ENCODE measurements at places on chromosomes 1 and 21.

GRCh38 chr1:21115098-21115760 lies 61.5 kb downstream of the EIF4G3 start:
- DNase-seq: no peak

DNA sequence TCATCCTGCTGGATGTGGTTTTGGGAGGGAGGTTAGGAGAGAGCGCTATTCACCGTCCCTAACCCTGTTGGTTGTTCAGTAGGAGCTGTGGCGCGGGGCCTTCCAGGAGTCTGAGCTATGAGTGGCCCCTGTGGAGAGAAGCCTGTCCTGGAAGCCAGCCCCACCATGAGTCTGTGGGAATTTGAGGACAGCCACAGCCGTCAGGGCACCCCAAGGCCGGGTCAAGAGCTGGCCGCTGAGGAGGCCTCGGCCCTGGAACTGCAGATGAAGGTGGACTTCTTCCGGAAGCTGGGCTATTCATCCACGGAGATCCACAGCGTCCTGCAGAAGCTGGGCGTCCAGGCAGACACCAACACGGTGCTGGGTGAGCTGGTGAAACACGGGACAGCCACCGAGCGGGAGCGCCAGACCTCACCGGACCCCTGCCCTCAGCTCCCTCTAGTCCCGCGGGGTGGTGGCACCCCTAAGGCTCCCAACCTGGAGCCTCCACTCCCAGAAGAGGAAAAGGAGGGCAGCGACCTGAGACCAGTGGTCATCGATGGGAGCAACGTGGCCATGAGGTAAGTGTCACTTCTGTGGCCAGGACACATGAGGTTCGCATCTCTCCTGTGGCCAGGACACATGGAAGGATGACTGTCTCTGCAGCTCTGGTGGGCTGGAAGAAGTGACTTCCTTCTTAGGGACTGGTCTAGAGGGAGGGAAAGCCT lies 1.2 kb downstream of the ZC3H12A start:
- no peak for DNase-seq

- no peak for DNase-seq
Measured at GRCh38 chr1:42172381-42173133, 8.0 kb upstream of the GUCA2A start.

- DNase-seq: peak; percentile 61
Measured at GRCh38 chr1:201019321-201019977, 4.1 kb downstream of the KIF21B start.

GRCh38 chr1:116111524-116112021 lies 374 bp downstream of the MAB21L3 start:
- no peak for DNase-seq

DNA sequence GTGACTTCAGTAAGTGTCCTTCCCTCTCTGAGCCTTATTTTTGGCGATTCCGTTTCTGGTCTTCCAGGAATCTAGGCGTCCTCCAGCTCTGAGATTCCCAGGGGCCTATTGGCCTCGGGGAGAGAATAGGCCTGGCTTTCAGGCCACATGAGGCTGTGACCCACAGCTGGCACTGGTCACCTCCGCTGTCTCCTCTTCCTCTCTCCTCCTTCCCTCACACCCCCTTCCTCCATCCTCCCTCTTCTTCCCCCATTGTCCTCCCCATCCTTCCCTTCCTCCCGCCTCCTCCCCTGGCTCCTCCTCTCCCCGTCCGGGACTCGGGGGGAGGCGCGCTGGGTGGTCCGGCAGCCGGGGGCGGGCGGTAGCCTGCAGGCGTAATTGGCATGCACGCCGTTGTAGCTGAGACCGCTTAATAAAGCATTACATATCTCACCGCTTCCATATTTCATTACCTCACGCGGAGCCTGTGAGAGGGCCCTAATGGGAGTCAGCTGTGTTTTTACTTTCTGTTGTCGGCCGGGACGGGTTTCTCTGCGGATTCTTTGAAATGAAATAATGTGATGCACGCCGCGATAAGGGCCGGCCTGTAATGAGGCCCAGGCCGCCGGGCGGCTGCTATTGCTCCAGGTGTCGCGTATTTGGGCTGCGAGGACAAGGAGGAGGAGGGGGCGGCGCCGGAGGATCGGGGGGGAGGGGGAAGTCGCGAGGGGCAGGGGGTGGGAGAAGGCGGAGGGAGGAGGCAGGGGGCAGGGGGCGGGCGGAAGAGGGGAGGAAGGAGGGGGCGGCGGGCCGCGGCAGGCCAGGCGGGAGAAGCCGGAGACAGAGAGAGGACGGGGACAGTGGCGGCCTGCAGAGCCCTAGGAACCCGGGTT lies 95.3 kb downstream of the FOXD2 start:
- DNase-seq: no peak

DNA sequence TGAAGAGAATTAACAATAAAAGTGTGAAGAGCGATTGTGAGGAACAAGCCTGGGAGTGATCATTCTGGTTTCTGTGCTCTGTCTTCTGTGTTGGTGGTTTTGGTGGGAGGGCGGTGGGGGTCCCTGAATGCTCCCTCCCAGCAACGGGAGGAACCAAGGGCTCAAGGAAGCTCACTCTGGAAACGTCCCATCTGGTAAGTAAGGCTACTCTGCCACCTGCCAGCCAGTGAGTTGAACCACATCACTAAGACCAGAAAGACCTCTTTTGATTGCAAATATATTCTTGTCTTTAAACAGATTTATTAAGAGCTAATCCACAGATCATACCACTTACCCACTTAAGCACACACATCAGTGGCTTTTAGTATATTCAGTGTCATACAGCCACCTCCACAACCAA lies 125.0 kb downstream of the PRDM2 start:
- DNase-seq: no peak

GRCh38 chr1:110038271-110038670 lies 3.8 kb downstream of the STRIP1 start:
- no peak for DNase-seq

GRCh38 chr1:60034999-60035398 lies 38.6 kb downstream of the C1orf87 start:
- DNase-seq: no peak

DNA sequence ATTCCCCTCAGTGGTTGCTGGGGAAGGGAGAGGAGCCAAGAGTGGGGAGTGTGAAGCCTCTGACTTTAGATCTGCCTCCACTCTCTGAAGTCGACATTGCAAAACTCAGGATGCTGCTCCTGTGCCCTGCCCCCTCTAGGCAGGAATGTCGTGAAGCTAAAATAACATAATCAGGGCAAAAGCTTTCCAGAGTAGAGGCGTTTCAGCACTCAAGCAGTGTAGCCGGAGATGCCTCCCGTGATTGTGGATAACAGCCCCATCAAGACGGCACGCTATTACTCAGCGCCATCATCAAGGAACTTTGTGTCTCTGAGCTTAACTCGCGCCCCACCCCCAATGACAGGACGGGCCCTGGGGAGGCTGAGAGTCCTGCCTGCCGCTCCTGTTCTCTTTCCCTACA lies 60.0 kb downstream of the FBXO2 start:
- DNase-seq: no peak

DNA sequence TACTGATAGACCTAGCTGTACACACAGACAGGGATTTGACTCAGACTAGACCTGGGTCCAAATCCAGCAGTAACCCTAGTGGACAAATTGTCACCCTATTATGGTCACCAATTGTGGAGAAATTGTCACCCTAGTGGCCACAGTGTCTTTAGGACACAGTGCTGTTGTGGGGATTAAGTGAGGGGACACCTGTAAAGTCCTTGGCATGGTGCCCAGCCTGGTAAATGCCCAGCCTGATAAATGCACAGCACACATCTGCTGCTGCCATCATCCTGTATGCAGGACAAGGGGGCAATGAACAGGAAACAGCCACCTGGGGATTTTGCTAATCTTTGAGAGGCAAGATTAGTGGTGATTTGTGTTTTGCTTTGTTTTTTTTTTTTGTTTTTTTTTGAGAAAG lies 2.3 kb downstream of the TMEM61 start:
- DNase-seq: no peak

DNA sequence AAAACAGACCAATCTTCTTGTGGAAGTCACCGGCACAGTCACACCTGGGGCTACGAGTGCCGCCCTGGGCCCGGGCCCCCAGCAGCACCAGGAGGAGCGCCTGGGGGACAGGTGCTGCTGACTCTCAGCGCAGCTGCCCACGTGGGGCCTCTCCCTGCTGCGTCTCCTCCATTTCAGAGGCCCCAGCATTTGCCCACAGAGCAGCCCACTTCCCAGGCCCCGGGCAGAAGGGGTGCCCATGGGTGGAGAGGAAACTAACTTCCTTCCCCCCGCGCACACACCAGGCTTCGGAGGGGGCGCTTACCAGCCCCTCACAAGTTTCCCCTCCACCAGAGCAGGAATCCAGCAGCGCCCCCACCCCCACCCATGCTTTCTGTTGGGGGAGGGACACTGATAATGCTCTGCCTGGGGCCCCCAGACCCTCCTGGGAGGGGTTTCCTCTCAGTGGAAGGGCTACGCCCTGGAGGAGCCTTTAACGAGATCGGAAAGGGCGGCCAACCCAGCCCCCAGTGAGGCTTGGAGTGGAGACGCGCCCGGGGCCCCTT lies 440 bp downstream of the TNFRSF25 start:
- DNase-seq: no peak

DNA sequence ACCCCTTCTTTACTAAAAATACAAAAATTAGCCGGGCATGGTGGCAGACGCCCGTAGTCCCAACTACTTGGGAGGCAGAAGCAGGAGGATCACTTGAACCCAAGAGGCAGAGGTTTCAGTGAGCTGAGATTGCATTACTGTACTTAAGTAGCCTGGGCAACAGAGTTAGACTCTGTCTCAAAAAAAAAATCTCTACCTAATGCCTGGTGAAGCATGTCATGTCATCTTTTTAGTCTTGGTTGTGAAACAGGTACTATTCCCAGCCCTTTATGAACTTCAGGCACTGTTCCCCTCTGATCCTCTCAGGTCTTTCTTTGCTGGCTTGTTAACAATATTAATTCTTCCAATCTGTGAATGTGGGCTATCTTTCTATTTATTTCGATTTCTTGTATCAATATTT lies 22.1 kb downstream of the PRRC2C start:
- DNase-seq: no peak

- DNase-seq: no peak
Measured at GRCh38 chr1:229412056-229412455, 21.8 kb downstream of the ACTA1 start.

DNA sequence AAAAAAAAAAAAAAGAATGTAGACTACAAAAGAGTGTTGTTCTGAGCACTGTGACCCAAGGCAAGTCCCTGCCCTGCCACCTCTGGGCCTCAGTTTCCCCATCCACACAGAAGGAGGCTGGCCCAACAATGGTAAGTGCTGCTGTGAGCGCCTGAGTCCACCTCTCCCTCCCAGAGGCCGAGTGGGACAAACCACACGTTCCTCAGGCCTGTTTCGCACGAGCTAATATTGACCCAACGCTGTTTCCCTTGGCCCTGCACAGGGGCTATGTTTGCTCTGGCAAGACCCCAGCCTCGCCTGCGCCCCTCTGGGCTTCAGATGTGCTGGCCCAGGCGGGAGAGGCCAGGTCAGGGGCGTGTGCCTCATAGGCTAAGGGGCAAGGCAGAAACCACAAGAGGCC lies 12.6 kb upstream of the LAPTM5 start:
- DNase-seq: no peak

DNA sequence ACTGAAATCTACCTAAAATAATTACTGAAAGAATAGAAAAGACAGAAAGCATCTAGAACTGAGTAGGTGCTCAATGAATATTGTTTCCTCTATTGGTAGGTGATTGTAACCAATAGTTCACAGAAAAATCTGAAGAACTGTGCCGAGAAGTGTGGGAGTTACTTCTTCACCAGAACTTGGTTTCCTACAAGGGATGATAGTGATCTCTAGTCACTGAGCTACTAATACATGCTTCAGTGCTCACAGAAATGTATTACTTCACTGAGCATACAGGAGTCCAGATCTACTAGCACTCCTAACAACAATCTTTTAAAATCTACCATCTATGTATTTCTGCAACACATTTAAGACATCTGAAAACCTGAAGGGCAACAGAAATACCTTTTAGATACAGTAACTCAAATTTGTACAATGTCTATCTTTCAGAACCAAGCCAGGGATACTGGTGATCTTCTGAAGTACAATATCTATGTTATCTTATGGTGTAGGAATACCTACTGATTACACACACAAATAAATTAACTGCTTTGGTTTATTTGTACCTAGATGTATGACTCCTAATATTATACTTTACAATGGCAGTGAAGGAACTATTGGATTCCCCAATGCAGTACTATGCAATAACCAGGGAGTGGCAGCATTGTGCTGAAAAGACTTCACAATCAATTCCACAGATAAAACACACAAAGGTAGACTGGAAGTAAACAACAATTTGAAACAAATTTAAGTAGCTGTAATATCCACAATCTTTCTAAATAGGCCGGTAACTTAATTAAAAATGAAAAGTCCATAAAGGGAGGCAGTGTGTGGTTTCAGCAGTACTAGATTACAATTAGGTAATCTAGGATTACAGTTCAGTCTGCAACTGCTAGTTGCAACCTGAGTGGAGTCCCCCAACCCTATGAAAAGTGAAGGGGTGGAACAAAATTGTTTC lies 243.0 kb downstream of the SLC45A1 start:
- no peak for DNase-seq

- no peak for DNase-seq
Measured at GRCh38 chr1:22618056-22618455, 18.4 kb upstream of the C1QA start.

GRCh38 chr1:30877205-30877912 lies 31.2 kb downstream of the SDC3 start:
- DNase-seq: no peak
